ENCODE measurements at places on chromosomes 5 and 9. TPM values are rescaled to one million over a fixed set of nuclear protein-coding genes. Genes with fewer than 3 reads are reported as not detected.

Gene TPPP
- total RNA-seq, result not detected

Gene CCDC192
- not detected for total RNA-seq

- no peaks in the 10 kb centered on the region for H3K36me3 ChIP-seq
- H3K27me3 ChIP-seq, result no peaks in the 10 kb centered on the region
- H3K27ac ChIP-seq, result no peak overlapping the region
- no peak for DNase-seq
- H3K4me1 ChIP-seq, result no peaks in the 10 kb centered on the region
These were observed 60.8 kb upstream of the ARRDC3 start for GRCh38 chr5:91443761-91444467.

DNA sequence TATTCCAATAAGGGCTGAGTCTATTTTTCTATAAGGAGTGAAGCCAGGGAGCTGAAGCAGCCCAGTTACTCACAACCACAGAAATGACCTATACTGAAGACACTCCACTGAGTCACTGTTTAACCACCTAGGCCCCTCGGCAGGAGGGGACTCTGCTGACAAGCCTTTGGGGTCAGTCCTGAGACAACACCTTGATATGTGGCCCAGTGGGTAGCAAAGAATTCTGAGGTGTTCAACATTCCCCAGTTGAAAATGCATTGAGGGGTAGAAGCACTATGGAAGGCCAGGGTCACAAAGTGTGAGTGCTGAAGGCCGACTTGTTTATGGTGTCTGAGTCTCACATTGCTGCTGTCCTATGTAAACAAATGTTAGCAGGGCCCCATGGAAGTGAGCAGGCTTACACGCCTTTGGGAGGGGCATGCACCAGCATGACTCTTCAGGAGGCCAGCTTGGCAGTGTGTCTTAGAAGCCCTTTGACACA, 112.6 kb upstream of the NFIL3 start:
- H3K4me1 ChIP-seq, result peaks cover 11% of the 10 kb centered on the region
- no peak overlapping the region for H3K4me3 ChIP-seq
- peak; percentile 41 for DNase-seq
- no peak overlapping the region for H3K27ac ChIP-seq

GRCh38 chr9:111805830-111806241, 11.1 kb upstream of the SHOC1 start:
- no peaks in the 10 kb centered on the region for H3K4me1 ChIP-seq
- H3K27ac ChIP-seq, result no peak overlapping the region
- no peak for DNase-seq

GRCh38 chr9:121725008-121725775, 73.8 kb downstream of the DAB2IP start:
- H3K4me3 ChIP-seq, result no peak overlapping the region
- DNase-seq, result no peak
- no peak overlapping the region for H3K27ac ChIP-seq
- H3K27me3 ChIP-seq, result no peaks in the 10 kb centered on the region

DNA sequence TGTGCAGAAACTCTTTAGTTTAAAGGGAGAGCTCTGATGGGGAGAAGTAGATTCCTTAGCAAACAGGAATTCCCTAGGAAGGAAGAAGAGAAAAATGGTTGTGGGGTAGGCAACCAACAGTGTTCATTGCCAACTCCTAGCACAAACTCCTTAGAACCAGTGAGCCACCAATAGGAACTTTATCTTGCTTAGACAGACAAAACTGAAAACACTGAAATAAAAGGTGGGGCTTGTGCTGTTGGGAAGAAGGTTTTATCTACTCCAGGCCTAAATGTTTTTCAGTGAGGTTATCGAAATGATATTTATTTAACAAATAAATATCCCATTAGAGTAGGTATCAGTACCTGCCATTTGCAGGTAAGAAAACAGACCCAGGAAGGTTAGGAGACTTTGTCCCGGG, 7.7 kb upstream of the GLRX start:
- DNase-seq, result no peak
- H3K27me3 ChIP-seq, result no peaks in the 10 kb centered on the region
- H3K4me1 ChIP-seq, result peaks cover 67% of the 10 kb centered on the region
- H3K27ac ChIP-seq, result no peak overlapping the region

- peaks cover 30% of the 10 kb centered on the region for H3K4me1 ChIP-seq
- H3K36me3 ChIP-seq, result peaks cover under 1% of the 10 kb centered on the region
- H3K27ac ChIP-seq, result no peak overlapping the region
- DNase-seq, result no peak
- no peak overlapping the region for H3K4me3 ChIP-seq
These were observed 6.5 kb downstream of the PPP6C start for GRCh38 chr9:125183054-125183453.

GRCh38 chr5:92694067-92694466, 887.0 kb downstream of the NR2F1-AS1 start:
- H3K36me3 ChIP-seq, result no peaks in the 10 kb centered on the region
- no peak overlapping the region for H3K4me3 ChIP-seq
- no peak for DNase-seq
- no peak overlapping the region for H3K27ac ChIP-seq
- H3K4me1 ChIP-seq, result peaks cover 7% of the 10 kb centered on the region

DNA sequence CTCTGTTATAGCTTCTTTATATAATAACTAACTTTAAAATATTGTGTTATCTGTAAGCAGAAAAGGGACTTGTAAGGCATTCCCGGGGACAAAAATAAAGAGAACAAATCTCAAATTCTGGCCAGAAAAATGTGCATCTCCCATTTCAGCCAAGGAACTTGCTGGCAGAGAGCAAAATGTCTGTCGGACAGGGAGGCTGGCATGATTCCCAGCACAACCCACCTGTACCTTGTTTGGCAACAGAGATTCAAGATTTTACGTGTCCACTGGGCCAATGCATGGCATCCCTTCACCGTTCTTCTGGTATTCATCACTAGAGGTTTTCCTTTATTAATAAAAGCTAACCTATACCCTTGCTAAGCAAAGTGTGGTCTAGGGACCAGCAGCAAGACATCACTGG, 566.6 kb downstream of the PSAT1 start:
- H3K36me3 ChIP-seq, result no peaks in the 10 kb centered on the region
- H3K4me1 ChIP-seq, result no peaks in the 10 kb centered on the region
- H3K4me3 ChIP-seq, result no peak overlapping the region
- no peak overlapping the region for H3K27ac ChIP-seq
- no peak for DNase-seq

DNA sequence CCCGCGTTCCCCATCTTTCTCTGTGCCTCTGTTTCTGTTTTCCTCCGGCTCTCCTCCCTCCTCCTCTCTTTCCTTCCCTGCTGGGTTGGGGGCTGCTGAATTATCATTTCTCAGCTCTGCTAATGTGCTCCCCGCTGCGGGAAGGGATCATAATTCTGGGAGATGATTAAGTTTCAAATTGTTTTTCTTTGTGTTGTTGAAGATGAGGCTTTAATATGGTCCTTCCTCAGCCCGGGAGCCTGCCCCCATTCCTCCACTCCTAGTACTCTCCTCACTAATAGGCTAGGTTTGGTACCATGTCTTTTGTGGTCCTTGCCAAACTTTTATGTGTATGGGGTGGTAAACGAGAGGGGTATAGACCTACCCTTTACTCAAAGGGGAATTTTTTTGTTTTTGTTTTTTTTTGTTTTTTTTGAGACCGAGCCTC, 5.7 kb upstream of the PCDH1 start:
- peaks cover 17% of the 10 kb centered on the region for H3K4me1 ChIP-seq
- H3K27me3 ChIP-seq, result peaks cover 3% of the 10 kb centered on the region
- H3K36me3 ChIP-seq, result no peaks in the 10 kb centered on the region
- no peak overlapping the region for H3K4me3 ChIP-seq
